ENCODE measurements at places on chromosomes 2 and 18. TPM values are rescaled to one million over a fixed set of nuclear protein-coding genes. Genes with fewer than 3 reads are reported as not detected.

The C2orf66 gene
- not detected for total RNA-seq

The CHMP1B gene
- total RNA-seq, result 25.5 TPM

The FAM237A gene
- not detected for total RNA-seq

The IGFBP2 gene
- 1,691 TPM for total RNA-seq

The BOLL gene
- total RNA-seq, result not detected

The TUBA4B gene
- not detected for total RNA-seq

- no peaks in the 10 kb centered on the region for H3K36me3 ChIP-seq
- peaks cover 9% of the 10 kb centered on the region for H3K4me1 ChIP-seq
- H3K4me3 ChIP-seq, result peak overlapping the region; percentile 93
Measured at GRCh38 chr2:109613081-109613921, 465 bp downstream of the SEPTIN10 start.

DNA sequence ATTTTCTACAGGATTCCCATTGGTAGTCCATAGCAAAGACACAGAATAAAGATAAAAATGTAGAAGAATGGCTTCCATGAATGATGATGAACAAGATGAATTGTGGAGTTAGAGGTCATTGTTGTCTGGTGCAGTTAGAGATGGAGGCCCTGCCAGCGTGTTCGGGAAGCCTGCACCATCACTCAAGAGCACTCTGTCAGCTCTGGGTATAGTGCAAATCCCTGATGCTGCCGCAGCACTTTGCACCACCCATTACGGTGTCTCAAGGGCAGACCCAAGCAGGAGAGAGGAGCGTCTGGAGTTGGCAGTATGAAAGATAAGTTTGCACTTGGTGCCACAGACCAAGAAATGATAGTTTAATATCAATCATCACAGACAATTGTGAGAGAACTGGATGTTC, 181.6 kb upstream of the CHST9 start:
- no peak for DNase-seq
- H3K27ac ChIP-seq, result no peak overlapping the region
- no peaks in the 10 kb centered on the region for H3K4me1 ChIP-seq
- H3K4me3 ChIP-seq, result no peak overlapping the region
- H3K27me3 ChIP-seq, result no peaks in the 10 kb centered on the region
- no peaks in the 10 kb centered on the region for H3K36me3 ChIP-seq

GRCh38 chr2:37676274-37676673, 4.8 kb upstream of the CDC42EP3 start:
- no peaks in the 10 kb centered on the region for H3K27me3 ChIP-seq
- H3K27ac ChIP-seq, result no peak overlapping the region
- DNase-seq, result no peak
- H3K36me3 ChIP-seq, result no peaks in the 10 kb centered on the region

DNA sequence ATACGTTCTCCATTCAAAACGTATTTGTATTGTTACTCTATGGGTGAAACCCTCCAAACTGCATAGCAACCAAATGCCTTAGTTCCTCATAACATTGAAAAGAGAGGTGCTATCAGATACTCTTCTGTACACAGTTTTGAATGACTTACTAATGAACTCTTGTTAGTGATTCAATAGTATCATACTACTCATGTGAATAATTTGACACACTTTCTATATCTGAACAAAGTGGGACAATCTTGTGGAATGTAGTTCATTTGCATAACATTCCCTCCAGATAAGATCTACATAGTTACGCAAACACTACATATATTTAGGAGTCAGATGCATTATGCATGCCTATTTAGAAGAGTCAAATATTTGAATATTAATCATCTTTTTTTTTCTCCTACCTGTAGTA, 232.0 kb upstream of the NRXN1 start:
- no peak for DNase-seq
- no peak overlapping the region for H3K27ac ChIP-seq
- H3K4me3 ChIP-seq, result no peak overlapping the region
- H3K4me1 ChIP-seq, result no peaks in the 10 kb centered on the region

- H3K36me3 ChIP-seq, result peaks cover 32% of the 10 kb centered on the region
- H3K4me3 ChIP-seq, result no peak overlapping the region
- peak overlapping the region; percentile 94 for H3K27ac ChIP-seq
- no peaks in the 10 kb centered on the region for H3K27me3 ChIP-seq
- peak; percentile 60 for DNase-seq
Measured at GRCh38 chr2:1656326-1656960, 87.9 kb downstream of the PXDN start.

GRCh38 chr18:13359210-13359609, 140.7 kb downstream of the LDLRAD4 start:
- no peaks in the 10 kb centered on the region for H3K4me1 ChIP-seq
- no peaks in the 10 kb centered on the region for H3K36me3 ChIP-seq
- H3K27ac ChIP-seq, result no peak overlapping the region
- DNase-seq, result no peak

GRCh38 chr2:30509716-30510115, 62.7 kb downstream of the LCLAT1 start:
- no peak for DNase-seq
- H3K36me3 ChIP-seq, result no peaks in the 10 kb centered on the region
- H3K27me3 ChIP-seq, result no peaks in the 10 kb centered on the region
- H3K4me1 ChIP-seq, result no peaks in the 10 kb centered on the region
- no peak overlapping the region for H3K27ac ChIP-seq

DNA sequence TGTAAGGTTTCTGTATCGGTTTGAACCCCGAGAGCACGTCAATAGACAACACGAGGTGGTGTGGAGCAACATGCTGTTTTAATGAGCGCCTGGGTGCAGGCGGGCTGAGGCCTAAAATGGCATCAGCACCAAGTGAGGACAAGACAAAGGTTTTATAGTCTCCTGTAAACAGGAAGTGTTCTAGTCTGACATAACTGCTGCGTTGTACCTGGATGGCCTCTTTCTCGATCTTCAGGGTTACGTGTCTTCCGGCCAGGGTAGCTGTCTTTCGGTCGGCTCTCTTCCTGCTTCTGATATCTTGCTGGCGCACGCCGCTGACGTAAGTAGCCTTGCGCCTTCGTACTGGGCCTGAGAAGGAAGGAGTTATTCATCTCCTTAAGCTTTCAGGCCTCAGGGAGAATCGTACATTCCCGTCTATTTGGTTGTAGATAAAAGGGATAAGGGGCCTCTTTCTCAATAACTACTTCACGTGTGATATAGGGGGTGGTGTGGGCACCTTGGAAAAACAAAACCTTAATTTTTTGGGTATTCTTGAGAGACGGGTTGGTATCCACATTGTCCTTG, 53.5 kb downstream of the KYNU start:
- no peaks in the 10 kb centered on the region for H3K27me3 ChIP-seq
- H3K36me3 ChIP-seq, result no peaks in the 10 kb centered on the region
- H3K27ac ChIP-seq, result no peak overlapping the region
- H3K4me3 ChIP-seq, result no peak overlapping the region
- DNase-seq, result no peak

GRCh38 chr2:47293976-47294375, 109.0 kb upstream of the MSH2 start:
- no peak for DNase-seq
- H3K27ac ChIP-seq, result no peak overlapping the region
- no peaks in the 10 kb centered on the region for H3K36me3 ChIP-seq
- no peaks in the 10 kb centered on the region for H3K27me3 ChIP-seq

DNA sequence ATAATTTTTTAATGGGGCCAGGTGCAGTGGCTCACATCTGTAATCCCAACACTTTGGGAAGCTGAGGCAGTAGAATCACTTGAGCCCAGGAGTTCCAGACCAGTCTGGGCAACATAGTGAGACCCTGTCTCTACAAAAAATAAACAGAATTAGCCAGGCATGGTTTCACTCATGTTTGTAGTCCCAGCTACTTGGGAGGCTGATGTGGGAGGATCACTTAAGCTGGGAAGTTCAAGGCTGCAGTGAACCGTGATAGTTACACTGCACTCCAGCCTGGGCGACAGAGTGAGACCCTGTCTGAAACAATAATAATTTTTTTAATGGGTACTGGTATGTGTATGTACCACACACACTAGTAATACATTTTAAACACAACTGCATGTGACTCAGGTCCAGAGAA, 2.4 kb downstream of the ARL6IP6 start:
- H3K36me3 ChIP-seq, result no peaks in the 10 kb centered on the region
- no peak overlapping the region for H3K4me3 ChIP-seq
- no peak overlapping the region for H3K27ac ChIP-seq
- H3K4me1 ChIP-seq, result peaks cover 25% of the 10 kb centered on the region

GRCh38 chr18:62781893-62782292, 66.6 kb downstream of the PHLPP1 start:
- H3K27ac ChIP-seq, result no peak overlapping the region
- no peaks in the 10 kb centered on the region for H3K27me3 ChIP-seq
- no peaks in the 10 kb centered on the region for H3K36me3 ChIP-seq
- H3K4me1 ChIP-seq, result no peaks in the 10 kb centered on the region
- no peak for DNase-seq
- no peak overlapping the region for H3K4me3 ChIP-seq

- DNase-seq, result no peak
- H3K4me3 ChIP-seq, result no peak overlapping the region
- H3K36me3 ChIP-seq, result no peaks in the 10 kb centered on the region
Measured at GRCh38 chr2:46703588-46703987, 212.0 kb downstream of the MCFD2 start.

- H3K4me1 ChIP-seq, result no peaks in the 10 kb centered on the region
- H3K27ac ChIP-seq, result no peak overlapping the region
- H3K4me3 ChIP-seq, result no peak overlapping the region
- DNase-seq, result no peak
- H3K27me3 ChIP-seq, result no peaks in the 10 kb centered on the region
Measured at GRCh38 chr2:122150524-122151280, 395.3 kb downstream of the TSN start.

GRCh38 chr18:6449213-6449612, 34.5 kb upstream of the L3MBTL4 start:
- H3K36me3 ChIP-seq, result no peaks in the 10 kb centered on the region
- no peaks in the 10 kb centered on the region for H3K27me3 ChIP-seq
- H3K4me3 ChIP-seq, result no peak overlapping the region
- DNase-seq, result no peak
- no peaks in the 10 kb centered on the region for H3K4me1 ChIP-seq

DNA sequence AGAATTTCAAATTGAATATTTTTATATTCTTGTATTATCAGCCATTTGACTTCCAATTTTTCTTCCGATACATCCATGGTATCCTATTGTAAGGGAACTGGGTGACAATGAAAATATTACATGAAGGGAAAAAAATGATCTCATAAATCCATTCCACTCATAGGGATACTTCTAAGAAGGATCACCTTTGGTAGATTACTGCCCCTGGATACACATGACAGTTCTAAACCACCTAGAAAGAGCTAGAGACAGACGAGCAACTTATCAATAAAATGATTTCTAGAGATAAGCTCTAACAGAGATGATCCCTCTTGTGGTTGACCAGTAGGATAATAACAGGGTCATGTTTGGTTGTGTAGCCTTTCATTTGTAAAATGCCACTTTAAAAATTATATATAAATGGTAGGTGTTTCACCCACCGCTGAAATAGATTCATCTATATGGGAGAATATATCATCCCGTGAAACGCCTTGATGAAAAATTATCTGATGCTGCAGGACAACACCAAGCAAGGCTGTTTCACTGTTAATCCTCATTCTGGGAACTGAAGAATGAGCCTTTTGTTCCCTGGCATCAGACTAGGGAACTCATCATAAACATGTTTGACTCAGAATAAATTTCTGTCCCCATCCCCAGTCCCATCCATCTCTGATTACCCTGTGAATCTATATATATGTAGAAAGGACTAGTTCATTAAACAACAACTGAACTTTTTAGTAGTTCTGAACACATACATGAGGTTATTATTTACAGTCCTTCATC, 180.0 kb downstream of the TCF4 start:
- H3K27me3 ChIP-seq, result no peaks in the 10 kb centered on the region
- H3K4me3 ChIP-seq, result no peak overlapping the region
- H3K27ac ChIP-seq, result no peak overlapping the region
- no peak for DNase-seq
- no peaks in the 10 kb centered on the region for H3K36me3 ChIP-seq
- H3K4me1 ChIP-seq, result no peaks in the 10 kb centered on the region

DNA sequence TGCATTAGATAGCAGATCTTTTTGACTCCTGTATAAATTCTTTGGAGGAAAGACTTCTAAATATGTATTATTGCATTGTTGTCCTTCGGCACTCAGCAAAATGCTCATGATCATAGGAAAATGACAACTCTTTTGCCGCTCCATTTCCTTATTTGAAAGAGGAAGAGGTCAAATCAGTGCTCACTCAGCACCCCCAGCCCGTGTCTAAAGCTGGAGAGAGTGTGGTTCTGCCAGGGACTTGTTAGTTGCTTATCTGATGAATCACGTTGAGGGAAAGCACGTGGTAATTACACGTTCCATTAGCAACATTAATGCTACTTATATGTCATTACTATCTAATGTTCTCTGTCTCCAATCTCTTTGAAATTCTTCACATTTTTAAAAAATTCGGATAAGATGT, 46.0 kb upstream of the MBP start:
- H3K4me3 ChIP-seq, result no peak overlapping the region
- H3K27ac ChIP-seq, result no peak overlapping the region
- no peaks in the 10 kb centered on the region for H3K4me1 ChIP-seq
- DNase-seq, result peak; percentile 39
- no peaks in the 10 kb centered on the region for H3K36me3 ChIP-seq

DNA sequence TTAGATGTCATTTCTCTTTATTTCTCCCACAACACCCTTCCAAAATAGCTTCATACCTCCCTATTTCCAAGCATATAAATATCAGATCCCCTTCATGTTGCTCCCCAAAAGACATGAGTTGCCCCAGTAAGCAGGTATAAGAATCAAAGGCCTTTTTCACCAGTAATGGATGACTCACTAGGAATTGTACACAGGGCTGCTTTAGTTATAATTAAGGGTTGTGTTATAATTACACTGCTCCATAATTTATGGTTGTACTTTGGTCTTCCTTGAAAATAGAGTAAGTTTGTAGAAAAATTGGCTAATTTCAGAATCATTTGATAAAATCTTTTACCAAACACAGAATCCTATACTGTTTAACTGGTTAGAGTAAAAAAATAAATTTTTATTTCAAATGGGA, 8.8 kb upstream of the AQP4 start:
- no peaks in the 10 kb centered on the region for H3K27me3 ChIP-seq
- no peaks in the 10 kb centered on the region for H3K36me3 ChIP-seq
- no peak overlapping the region for H3K4me3 ChIP-seq

GRCh38 chr18:65817178-65817577, 66.4 kb downstream of the CDH7 start:
- no peak overlapping the region for H3K4me3 ChIP-seq
- no peaks in the 10 kb centered on the region for H3K4me1 ChIP-seq
- no peaks in the 10 kb centered on the region for H3K27me3 ChIP-seq

DNA sequence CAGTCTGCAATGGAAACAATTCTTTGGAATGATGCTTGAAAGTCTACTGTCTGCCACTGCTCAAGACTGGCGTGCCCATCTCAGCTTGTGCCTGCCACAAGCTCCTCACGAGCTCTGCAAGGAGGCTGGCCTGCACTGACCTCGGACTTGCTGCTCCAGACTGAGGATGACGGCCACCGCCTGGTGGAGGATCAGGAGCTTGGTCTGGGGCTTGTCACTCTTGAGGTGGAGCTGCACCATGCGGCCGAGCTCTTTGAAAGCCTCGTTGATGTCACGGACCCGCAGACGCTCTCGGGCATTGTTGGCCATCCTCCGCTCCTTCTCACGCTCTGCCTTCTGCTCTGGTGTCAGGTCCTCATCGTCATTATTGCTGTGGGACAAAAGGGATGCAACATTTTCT, 269.4 kb upstream of the CCDC68 start:
- no peak for DNase-seq
- H3K27me3 ChIP-seq, result no peaks in the 10 kb centered on the region
- no peak overlapping the region for H3K27ac ChIP-seq
- no peaks in the 10 kb centered on the region for H3K4me1 ChIP-seq

GRCh38 chr2:157443795-157444640, at the start of gene CYTIP:
Gene CYTIP (minus strand): TSS chr2:157444089. CDS start chr2:157444020, 69 bp downstream.
- H3K4me1 ChIP-seq, result no peaks in the 10 kb centered on the region
- H3K27ac ChIP-seq, result no peak within 1 kb of the TSS
- H3K36me3 ChIP-seq, result no peaks in the 10 kb centered on the region
- no peak within 1 kb of the TSS for H3K4me3 ChIP-seq
- DNase-seq, result peak; percentile 64

- no peak for DNase-seq
- H3K27me3 ChIP-seq, result no peaks in the 10 kb centered on the region
- no peaks in the 10 kb centered on the region for H3K4me1 ChIP-seq
- no peak overlapping the region for H3K4me3 ChIP-seq
Measured at GRCh38 chr2:12767541-12767940, 50.8 kb downstream of the TRIB2 start.
